ENCODE measurements at places on chromosomes 4 and X.

GRCh38 chrX:109399831-109400230 lies 82.1 kb downstream of the GUCY2F start:
- DNase-seq: no peak

GRCh38 chr4:86960557-86960961 lies 25.7 kb downstream of the AFF1 start:
- DNase-seq: no peak

DNA sequence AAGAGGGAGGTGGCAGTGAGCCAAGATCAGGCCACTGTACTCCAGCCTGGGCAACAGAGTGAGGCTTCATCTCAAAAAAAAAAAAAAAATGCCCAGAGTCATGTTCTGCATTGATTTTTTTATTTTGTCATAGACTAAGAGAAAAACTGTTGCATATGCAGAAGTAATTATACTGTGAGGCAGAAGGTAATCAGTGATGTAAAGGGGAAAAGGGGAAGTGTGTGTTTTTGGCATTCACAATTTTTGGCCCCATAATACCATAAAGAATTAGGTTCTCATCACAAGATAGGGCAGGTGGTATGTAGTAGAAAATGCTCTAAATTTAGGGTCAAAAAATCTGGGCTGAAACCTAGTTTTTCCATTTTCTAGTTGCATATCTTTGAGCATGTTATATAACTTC lies 47.3 kb upstream of the GAB1 start:
- DNase-seq: no peak

- no peak for DNase-seq
These were observed 7.0 kb downstream of the FGFRL1 start for GRCh38 chr4:1018147-1019020.

- DNase-seq: no peak
These were observed 32.1 kb downstream of the MTTP start for GRCh38 chr4:99606716-99607115.

GRCh38 chr4:133147286-133147821 lies 1.7 kb upstream of the PCDH10 start:
- DNase-seq: peak; percentile 40

GRCh38 chr4:47413521-47413920 lies 50.0 kb downstream of the COMMD8 start:
- no peak for DNase-seq

GRCh38 chr4:30471861-30472260 lies 248.3 kb upstream of the PCDH7 start:
- no peak for DNase-seq

DNA sequence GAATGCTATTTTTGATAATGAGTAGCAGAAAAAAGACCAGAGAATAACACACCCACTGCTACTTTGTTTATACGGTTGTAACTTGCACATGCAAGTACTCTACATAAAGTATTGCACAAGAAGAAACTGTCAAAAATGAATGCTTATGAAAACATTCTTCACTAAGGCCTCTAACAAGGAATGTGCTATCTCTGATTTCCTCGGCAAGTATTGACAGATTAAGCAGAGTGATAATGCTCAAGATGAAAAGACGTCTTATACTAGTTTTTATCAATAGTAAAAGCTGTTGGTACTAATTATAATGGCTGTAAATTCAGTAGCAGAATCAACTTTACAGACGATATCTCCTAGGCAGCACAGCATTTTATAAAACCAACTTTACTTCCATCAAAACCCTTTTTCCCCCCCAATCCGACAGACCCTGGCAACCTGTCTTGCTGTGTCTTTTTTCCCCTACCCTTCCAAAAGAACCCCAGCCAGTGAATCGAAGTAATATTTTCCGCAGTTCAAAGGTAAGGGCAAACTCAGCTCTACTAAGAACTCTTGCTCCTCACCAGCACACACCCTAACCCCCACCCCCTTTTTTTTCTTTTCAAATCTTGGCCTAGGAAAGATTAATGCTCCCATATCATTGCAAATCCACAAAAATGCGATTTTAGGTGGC lies 1.5 kb downstream of the FRYL start:
- DNase-seq: no peak

DNA sequence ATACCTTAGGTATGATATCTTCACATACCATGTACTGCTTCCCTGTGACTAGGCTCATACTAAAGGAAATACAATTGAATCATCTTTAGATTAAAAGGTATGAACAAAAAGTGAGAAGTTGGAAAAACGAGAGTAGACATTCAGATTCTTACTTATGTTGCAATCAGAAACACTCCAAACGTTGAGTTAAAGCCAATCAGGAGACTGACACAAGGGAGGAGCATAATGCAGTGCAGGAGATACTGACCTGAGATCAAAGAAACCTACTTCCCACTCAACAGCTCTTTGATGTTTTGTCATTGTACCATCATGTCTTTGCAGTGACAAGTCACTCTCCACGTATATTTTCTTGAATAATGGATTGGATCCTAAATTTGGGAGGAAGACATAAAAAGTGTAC lies 8.9 kb upstream of the PCDH18 start:
- DNase-seq: no peak

DNA sequence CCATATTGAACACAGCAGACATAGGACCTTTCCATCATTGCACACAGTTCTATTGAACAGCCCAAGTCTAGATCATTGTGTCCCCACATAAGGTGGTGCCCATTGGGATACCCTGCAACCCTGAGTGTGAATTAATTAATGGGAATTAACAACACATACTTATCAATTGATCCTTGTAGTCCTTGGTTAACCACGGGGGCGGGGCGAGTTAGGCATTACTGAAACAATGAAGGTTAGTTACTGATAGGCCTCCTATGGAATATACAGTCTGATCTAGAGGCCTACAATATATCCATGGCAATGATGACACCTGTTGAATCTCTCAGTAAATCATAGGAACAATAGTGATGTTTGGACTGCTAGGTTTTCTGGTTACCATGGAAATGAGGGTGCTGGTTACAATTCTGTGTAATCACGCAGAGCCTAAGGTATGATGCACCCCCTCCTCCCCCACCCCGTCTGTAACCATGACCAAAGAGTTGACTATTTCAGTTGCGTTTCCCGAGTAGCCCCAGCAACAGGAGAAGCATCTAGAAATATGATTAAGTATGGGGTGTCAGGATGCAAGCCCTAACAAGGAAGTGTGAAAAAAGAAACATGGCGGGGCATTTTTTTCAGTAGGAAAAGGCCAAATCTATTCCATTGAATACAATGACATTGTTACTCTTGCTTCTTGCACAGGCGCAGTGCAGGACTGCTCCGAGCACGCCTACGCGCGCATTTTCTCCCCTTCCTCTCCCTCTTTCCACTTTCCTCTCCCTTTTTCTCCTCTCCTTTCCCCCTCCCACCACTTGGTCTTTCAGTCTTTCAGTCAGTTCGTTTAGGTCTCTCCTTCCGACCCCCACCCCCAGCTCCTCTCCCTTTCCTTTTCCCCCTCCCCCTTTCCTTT lies 677 bp upstream of the NONO start:
- DNase-seq: no peak

- DNase-seq: no peak
These were observed 94.9 kb downstream of the ARHGAP24 start for GRCh38 chr4:85569730-85570299.

DNA sequence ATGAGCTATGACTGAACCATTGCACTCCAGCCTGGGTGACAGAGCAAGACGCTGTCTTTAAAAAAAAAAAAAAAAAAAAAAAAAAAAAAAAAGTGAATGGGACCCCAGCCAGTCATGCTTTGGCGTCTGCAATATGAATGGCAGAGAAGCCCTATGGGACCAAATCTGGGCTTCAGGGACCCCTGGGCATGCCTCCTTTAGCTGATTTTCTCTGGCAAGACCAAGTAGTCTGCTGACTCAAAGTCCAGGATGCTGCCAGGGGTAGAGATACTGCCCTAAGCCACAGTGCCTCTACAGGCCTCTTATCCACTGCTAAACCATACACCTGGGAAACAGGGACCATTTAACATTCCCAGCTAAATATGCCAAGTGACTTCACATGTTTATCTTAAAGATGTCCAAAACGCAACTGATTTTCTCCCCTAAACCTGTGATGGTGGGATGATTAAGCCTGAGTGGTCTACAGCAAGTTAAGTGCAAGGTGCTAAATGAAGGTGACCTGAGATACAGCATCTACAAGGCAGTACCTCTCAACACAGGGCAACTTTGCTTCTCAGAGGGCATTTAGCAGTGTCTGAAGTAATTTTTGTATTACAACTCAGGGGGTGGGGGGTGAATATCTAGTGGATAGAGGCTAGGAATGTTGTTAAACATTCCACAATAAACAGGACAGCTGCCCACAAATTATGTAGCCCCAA lies 5.8 kb downstream of the RPS4X start:
- no peak for DNase-seq

DNA sequence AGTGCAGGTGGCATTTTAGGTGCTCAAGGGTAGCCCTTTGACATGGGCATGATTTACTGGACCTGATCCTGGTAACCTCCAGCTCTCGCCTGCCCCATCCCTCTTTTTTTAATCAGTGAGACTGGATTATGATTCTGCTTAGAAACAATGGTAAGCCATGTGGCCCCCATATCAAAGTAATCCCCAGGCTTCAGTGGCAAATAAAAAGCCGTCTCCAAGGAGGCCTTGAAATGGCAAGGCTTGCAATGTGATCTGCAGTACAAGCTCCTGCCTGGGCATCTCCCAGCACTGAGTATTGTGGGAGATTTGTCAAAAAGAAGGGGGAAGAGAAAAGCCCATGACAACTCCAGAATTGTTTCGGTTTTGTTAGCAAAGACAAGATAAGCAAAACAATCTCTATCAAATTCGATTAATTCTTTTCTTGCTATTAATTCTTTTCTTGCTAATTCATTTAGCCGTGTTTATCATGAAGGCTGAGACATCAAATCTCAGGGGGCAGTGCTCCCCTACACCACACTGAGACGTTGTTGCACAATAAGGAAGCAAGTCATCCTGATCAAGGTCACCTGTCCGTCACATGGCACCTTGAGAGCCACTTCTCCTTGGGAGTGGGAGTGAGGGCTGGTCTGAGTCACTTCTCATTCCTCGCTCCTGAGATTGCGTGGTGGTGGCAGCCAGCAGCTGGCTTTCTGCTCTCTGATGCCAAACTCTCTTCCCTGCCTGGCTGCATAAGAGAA lies 312.7 kb upstream of the GATB start:
- DNase-seq: no peak
